ENCODE measurements at places on chromosomes 4 and X.

DNA sequence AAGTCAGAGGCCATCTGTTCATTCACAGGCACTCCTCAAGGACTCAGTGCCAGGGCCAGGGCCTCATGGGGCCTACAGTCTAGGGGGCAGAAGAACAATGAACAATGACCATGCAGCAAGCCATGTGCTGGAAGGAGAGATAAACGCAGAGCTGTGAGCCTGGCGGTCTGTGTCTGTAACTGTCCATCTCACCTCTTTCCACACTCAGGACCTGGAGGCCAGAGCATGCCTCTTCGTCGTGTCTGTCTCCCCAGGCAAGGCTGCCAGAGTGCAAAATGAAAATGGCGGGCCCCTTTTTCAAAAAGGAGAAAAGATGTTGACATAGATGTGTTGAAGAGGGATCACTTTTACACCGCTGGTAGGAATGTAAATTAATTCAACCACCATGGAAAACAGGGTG, 78.5 kb downstream of the MSX1 start:
- DNase-seq = no peak

DNA sequence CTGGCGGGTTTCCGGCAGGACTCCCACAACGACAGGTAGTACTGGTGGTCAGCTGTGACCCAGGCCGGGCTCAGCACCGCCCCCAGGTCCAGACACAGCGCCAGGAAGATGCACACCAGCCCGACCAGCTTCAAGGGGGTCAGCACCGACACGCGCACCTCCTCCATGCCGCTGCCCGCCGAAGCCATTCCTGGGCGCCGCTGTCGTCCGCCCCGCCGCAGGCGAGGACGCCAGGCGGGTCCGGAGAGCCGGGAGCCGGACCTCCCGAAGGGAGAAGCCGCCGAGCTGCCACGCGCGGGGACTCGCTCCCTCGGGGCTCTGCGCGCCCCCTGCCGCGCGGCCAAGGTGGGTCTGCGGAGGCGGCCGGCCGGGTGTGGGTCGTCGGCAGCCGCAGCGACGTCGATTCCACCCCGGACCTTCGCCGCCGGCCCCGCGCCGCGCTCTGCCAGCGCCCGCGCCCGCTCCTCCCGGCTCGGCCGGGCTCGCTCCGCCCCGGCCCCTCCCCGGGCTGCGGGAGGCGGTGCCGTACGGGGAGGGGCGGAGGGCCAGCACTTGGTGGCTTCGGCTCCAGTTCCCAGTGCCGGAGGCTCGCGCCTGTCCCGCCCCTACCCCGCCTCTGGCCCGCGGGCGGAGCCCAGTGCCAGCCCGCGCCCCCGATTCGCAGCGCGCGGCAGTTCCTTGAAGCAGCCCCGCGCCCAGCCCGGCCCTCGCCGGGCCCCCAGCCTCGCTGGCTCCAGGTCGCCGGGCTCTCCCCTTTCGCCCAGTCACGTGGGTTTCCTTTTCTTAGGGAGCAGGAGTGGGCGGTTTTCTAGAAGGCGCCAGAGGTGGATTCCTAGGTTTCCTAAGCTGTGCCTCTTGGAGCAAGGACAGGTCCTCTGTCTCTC, at the start of gene TMEM47:
Gene TMEM47, minus strand, starts transcription at position 444 of the 884 bp plus-strand sequence. Its CDS starts 256 bp downstream, at position 188.
- DNase-seq = peak; percentile 67

- no peak for DNase-seq
Measured at GRCh38 chrX:154321594-154321993, 26.0 kb downstream of the TKTL1 start.

GRCh38 chr4:113016377-113016776, 33.1 kb upstream of the ANK2 start:
- DNase-seq = no peak

GRCh38 chr4:188299161-188299560, 159.9 kb downstream of the TRIML1 start:
- DNase-seq = no peak

GRCh38 chr4:189053621-189054020, 887.1 kb upstream of the FRG1 start:
- DNase-seq = no peak

GRCh38 chr4:8649631-8650361, 57.2 kb downstream of the CPZ start:
- peak; percentile 29 for DNase-seq

DNA sequence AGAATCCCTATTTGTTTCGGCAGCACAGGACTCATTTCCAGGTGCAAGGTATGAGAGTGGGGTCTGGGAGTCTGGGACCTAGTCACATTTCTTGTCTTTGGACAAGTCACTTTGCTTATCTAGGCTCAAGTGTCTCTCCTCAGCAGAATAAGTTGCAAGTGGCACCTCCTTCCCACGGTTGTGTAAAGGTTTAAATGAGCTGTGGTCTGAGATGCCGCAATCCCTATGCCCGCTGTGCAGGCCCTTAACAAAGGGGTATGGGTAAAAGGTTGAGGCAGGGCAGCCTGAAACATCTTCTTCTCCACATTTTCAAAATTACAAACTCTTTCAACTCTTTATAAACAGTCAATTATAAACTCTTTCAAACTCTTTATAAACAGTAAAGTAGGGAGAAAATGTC, 93.7 kb downstream of the RTL5 start:
- DNase-seq = peak; percentile 26

- no peak for DNase-seq
Measured at GRCh38 chr4:95304898-95305297, 243.9 kb downstream of the UNC5C start.

- DNase-seq = no peak
Measured at GRCh38 chr4:164615964-164616363, 138.0 kb upstream of the SMIM31 start.

All from ureter (tissue), 1 donor.